RWPE2 (cell line): ENCODE measurements at places on chromosomes 13 and 19.

GRCh38 chr13:46992383-46992952 lies 95.6 kb upstream of the HTR2A start:
- DNase-seq = no peak

DNA sequence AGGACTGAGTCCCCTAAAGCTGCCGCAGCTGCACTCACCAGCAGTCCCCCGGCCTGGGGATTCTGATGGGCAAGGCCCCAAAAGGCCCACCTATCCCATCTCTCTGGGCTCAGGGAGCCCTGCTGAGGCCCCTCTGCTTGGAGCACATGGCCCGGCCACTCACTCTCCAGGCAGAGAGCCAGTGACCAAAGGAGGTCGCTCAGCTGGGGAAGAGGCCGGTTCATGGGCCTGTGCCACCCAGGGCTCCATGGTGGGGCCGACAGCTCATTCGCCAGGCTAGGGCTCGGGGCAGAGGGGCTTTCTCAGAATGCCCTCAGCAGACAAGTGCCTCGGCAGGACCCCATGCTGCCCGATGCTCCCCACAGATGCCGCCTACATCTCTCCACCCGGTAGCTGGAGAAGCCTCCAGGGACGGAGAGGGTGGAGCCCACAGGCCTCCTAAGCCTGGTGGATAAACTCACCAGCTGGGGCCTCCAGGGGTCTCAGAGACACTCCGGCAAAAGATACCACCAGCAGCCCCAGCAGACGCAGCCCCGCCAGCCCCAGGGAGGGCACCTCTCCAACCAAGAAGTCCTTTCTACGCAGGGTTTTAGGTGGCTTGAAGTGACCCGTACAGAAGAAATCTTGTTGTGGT lies 54.4 kb downstream of the MLLT1 start:
- DNase-seq = peak; percentile 37

- no peak for DNase-seq
Observed at GRCh38 chr19:1259206-1259875, 9.8 kb upstream of the CIRBP start.

DNA sequence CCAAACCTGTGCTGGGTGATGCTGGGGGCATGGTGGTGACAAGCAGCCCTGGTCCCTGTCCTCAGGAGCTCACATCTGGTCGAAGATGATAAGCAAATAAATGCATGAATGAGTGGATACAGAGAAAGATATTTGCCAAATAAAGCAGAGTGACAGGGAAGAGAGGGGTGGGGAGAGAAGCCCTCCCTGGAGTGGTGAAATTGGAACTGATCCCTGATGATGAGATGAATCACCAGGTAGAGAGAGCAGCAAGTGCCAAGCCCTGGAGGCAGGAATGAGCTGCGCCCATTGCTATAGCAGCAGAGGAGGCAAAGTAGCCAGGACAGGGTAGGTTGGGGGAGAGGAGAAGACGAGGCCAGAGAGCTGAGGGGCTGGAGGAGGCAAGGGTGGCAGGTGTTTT lies 13.7 kb downstream of the FXYD5 start:
- DNase-seq = peak; percentile 63

GRCh38 chr19:43625918-43626579 lies 6.6 kb upstream of the ZNF428 start:
- DNase-seq = no peak

GRCh38 chr13:74891610-74892009 lies 590.4 kb downstream of the TBC1D4 start:
- no peak for DNase-seq

DNA sequence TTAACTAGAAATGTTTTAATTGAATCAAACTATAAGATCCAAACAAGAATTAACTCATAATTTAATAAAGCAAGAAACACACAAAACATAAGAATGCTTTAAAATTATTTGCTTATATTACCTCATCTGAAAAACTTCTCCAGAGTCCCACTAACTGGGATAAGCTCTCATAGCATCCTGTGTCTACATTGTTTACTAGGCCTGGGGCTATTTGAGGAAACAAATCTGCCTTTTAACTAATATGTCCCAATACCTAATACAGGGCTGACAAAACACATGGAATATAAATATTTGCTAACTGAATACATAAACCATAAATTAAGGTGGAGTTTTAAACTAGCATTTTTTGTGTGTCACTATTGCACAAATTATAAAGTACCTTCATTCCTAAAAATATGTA lies 1399.8 kb upstream of the SLC10A2 start:
- DNase-seq = no peak

DNA sequence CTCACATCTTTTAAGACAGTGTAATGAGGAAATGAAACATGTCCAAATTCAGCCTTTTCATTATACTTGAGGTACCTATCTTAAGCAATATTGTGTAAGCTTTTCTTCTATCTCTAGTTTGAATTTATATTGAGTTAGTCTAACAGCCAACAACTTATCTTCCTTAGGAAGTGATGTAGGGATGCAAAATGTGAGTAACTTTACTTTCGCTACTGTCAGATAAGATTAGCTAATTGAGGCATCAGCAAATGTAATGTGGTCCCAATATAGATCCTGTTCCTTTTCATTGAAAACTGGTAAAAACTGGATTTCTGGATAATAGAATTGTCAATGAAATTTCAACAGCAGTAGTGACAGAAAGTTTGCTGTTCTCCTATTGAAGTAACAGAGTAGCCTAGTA lies 902.2 kb downstream of the GPC5 start:
- no peak for DNase-seq

- no peak for DNase-seq
Observed at GRCh38 chr19:5321851-5322681, 18.5 kb downstream of the PTPRS start.
